ENCODE measurements at places on chromosomes 7 and 10. TPM values are rescaled to one million over a fixed set of nuclear protein-coding genes. Genes with fewer than 3 reads are reported as not detected.

MYOZ1 gene
- 1.1 TPM for total RNA-seq

FLNC gene
- 11.7 TPM for total RNA-seq

LIPN gene
- 0.31 TPM for total RNA-seq

NKX1-2 gene
- total RNA-seq, result not detected

NEUROG3 gene
- not detected for total RNA-seq

GSTO2 gene
- 2.1 TPM for total RNA-seq

GPR146 gene
- 50.5 TPM for total RNA-seq

PPP1R9A gene
- 47.9 TPM for total RNA-seq

- no peak for DNase-seq
These were observed 192.2 kb upstream of the SVIL start for GRCh38 chr10:29826801-29827450.

- DNase-seq, result no peak
These were observed 333.9 kb upstream of the GLI3 start for GRCh38 chr7:42570944-42571343.

DNA sequence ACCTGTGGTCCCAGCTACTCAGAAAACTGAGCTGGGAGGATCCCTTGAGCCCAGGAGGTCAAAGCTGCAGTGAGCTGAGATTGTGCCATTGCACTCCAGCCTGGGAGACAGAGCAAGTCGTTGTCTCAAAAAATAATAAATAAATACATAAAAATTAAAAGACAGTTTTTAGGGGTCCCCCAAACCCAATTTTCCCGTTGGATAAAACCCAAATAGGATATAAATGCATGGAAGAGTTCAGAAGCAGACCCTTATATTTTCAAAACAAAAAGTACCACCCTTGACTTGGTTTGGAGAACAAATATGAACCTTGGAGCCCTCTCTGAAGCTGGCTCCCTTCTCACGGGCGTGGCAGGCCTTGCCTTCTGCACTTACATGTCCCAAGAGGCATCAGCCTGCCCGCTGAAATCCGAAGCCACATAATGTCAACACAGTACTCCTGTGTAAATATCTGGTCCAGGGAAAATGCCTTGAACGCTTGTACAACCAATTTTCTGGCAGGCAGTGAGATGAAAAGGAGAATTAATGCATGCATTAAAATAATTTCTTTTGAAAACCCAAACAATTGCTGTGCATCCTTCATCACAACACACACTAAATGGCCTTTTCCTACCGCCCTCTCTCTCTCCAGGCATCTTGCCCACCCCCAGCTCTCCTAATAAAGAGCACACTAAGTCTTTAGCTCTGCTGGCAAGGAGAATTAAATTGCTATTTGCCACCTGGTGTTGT lies 46.4 kb upstream of the PARD3 start:
- no peak for DNase-seq

DNA sequence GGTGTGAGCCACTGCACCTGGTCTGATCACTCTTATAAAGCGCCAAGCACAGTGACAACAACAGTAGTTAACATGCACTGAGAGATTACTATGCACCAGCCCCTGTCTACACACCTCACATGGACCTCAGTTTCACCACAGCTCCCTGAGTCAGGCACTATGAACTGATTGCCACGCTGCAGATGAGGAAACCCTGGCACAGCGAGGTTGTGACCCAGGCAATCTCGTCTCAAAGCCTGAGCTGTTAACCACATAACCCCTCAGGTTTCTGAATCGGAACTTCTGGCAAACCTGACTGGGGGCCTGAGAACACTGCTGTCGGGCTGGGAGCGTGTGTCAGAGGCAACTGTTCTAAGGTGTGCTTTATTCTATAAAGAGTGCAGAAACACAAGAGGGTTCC lies 150.8 kb downstream of the RNF216 start:
- no peak for DNase-seq

DNA sequence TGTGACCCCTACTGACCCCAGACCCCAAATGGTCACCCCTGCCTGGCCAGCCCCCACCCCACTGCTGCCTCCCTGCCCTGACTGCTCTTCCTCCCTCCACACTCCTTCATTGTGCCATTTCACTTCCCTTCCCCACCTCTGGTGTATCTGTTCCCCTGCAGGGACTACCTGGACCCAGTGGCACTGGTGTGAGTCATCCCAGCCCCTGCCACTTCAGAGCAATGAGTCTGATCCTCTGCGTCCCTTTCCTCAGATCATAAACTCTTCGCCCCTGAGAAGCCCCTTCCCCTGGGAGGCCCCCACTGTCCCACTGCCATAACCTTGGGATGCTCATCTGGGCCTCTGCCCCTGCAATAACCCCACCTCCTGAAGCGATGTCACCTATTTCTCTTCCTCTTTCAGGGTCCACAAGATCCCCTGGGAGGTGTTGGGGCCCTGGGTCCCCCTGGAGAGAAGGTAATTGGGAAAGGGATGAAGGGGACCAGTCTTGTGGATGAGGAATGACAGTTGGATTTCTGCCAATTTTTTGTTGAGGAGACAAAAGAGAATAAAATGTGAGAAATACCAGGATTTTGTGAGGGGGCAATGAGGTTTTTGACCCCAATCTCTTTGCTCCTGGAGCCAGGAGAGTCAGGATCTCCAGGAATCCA lies 19.1 kb upstream of the VOPP1 start:
- no peak for DNase-seq

- DNase-seq, result no peak
These were observed 127.8 kb upstream of the PPIF start for GRCh38 chr10:79219322-79219957.

DNA sequence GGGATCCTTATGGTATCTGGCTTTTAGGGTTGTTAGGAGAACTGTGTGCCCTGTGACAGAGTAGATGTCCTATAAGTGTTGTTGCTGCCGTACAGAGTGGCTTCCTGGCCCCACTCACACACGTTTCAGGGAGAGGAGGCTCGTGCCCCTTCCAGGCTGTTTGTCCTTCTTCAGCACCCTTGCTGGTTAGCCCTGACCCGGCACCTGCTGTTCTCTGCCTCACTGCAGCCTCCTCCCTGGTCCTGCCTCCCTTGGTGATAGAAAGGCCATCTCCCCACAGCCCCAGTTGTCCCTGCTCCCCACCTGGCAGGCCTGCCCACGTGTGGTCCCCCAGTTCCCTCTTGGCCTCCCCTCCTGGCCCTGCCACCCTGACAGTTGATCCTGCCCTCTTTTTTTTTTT lies 2.3 kb downstream of the CLIP2 start:
- DNase-seq, result no peak

- DNase-seq, result no peak
These were observed 113.9 kb upstream of the ANLN start for GRCh38 chr7:36275735-36276284.

GRCh38 chr10:101933976-101934375 lies 90.4 kb upstream of the KCNIP2 start:
- DNase-seq, result no peak

DNA sequence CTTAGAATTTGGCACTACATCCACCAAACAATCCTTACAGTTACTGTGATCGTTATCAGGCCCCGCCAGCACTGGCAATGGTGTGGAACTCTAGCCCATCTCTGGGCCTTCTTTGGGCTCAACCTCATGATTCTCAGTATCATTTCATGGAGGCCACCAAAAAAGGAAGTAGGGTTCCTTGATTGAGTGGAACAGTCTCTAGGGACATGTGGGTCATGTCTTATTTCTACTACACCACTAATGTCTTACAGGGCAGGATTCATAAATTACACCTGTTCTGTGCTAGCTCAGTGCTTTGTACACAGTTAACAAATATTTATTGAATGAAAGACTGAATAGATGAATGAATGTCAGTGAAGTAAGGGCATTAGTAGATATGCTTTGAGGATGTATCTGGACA lies 53.9 kb downstream of the AP3M1 start:
- DNase-seq, result no peak

DNA sequence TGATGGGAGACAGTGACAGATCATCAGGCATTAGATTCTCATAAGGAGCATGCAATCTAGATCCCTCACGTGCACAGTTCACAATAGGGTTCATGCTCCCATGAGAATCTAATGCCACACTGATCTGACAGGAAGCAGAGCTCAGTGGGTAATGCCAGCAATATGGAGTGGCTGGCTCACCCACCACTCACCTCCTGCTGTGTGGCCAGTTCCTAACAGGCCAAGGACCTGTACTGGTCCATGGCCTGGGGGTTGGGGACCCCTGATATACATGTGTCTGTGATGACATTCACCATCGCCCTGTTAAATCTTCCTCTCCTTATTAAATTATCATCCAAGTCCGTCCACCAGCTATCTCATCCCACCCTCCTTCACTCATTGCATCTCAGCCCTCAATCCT lies 118.4 kb downstream of the TEX36 start:
- DNase-seq, result no peak

- DNase-seq, result peak; percentile 98
These were observed at the start of gene SIRT1 for GRCh38 chr10:67884313-67884841. Gene SIRT1, plus strand, starts transcription at chr10:67884656. Its CDS starts 66 bp downstream, at chr10:67884722.

DNA sequence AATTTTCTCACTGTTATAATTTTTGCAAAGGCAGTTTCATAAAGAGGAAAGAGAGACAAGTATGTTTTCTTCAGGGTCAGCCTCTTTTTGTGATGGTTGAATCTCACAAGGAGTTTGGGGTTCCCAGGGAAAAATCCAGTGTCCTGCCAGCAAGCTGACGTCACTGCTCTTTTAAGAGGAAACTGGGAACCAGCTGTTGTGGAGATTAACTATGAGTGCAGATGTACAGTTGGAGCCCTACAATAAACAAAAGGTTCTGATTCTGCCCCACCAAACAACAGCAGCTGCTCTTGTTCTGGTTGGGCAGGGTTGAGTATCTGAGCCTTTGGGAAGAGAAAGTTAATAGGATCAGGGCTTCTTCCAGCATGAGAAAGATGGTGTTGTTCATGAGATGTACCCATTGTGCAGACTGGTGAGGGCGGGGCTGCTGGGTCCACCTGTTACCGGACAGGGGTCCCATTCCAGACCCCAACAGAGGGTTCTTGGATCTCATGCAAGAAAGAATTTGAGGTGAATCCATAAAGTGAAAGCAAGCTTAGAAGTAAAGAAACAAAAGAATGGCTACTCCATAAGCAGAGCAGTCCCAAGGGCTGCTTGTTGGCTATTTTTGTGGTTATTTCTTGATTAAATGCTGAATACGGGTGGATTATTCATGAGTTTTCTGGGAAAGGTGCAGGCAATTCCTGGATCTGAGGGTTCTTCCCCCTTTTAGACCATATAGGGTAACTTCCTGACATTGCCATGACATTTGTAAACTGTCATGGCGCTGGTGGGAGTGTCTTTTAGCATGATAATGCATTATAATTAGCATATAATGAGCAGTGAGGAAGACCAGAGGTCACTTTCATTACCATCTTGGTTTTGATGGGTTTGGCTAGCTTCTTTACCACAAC lies 12.5 kb downstream of the PRF1 start:
- DNase-seq, result no peak

DNA sequence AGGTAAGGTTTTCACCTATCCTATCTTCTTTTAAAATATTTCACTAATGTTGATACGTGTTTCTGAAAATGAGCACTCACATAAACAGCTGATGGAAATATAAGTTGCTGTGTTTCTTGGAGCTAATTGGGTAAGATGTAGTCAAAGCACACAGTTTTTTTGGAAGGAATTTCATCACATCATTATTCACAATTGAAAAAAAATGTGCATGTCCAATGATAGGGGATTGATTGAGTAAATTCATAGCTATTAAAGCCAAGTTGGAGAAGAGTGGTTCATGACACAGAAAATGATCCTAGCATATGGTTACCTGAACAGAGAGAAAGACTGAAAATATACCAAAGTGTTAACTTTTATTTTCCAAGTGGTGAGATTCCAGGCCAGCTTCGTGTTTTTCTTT lies 29.6 kb downstream of the GLI3 start:
- no peak for DNase-seq

- DNase-seq, result no peak
These were observed 102.3 kb downstream of the KLF6 start for GRCh38 chr10:3682745-3683144.

DNA sequence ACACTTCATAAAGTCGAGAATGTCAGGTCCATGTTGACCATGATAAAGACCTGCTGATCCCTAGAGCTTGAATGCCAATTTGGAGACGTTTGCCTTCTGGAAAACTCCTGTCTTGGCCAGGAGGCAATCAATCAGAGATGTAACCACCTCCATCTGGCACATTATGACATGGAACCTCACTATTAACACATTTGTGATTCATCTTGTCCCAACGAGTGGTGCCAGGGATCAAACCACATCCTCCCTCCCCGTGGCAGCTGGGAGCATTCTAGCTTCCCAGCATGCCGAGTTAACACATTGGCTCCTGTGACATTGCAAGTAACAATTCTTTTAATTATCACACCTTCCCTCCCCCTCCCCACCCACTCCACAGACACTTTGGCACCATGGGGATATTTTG lies 84.0 kb upstream of the PPP1R17 start:
- DNase-seq, result no peak

GRCh38 chr7:73830681-73831583 lies at the start of gene CLDN4:
Gene CLDN4, plus strand, starts transcription at chr7:73830996. Its CDS starts 206 bp downstream, at chr7:73831202.
- no peak for DNase-seq

- no peak for DNase-seq
These were observed 196.1 kb downstream of the MACC1 start for GRCh38 chr7:20021066-20021465.

DNA sequence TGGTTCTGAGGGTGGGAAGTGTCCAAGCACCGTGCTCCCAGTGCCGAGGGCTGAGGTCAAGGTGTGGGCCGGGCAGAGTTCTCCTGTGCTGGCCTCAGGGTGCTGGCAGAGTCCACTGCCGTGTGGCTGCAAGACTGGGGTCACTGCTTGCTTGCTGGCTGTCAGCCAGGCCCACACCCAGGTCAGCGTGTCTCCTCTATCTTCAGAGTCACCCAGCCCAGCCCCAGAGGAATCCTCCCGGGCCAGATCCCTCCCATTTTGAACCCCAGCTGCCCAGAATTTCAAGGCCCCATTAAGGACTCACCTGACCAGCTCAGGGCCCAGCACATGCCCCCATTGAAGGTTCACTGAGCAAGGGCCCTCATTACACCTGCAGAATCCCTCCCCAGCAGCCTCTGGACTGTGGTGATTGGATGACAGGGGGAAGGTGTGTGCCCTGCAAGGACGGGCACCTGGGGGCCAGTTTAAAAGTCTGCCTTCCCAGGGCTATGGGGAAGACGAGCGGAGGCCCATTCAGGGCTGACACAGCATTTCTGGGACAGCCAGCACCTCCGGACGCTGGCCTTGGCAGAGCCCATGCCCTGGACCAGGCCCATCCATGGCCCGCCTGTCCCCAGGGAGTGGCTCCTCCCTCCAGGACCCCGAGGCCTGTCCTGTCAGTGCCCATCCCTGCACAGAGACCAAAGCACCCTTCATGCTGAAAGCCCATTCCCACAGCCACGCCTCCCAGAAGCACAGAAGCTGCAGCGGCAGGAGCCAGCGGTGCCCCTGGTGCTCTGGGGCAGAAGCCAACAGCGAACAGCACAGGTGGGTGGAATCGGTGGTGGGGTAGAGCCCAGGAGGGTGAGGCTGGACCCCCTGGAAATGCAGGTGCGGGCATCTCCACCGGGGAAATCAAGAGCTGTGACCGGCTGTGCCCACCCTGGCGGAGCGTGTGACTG lies 45.1 kb upstream of the PPP2R2D start:
- DNase-seq, result peak; percentile 45

GRCh38 chr7:6508950-6509349 lies 42.3 kb downstream of the GRID2IP start:
- DNase-seq, result no peak

Measured in sciatic nerve (tissue), 2 donors.